ENCODE measurements at places on chromosomes 2 and 18.

DNA sequence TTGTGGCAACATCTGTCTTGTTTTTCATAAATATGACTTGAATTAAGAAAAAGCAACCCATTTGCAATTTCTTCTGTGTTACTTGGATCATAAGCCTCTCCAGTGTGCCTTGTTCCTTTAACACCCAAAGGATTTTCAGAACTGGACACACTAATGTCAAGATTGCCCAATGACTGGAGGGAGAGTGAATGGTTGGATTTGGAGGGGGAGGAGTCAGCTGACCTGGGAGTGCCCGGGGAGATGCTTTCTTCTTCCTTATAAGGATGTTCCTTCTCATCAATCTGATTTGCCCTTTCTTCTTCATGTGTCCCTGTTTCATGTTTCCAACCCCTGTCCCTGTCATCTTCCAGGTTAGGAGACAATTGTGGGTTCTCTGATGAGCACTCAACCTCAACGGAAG is 48.8 kb downstream of the ALPK2 start:
- no peak for DNase-seq

- no peak for DNase-seq
Observed at GRCh38 chr2:207459990-207460757, 69.6 kb upstream of the CREB1 start.

DNA sequence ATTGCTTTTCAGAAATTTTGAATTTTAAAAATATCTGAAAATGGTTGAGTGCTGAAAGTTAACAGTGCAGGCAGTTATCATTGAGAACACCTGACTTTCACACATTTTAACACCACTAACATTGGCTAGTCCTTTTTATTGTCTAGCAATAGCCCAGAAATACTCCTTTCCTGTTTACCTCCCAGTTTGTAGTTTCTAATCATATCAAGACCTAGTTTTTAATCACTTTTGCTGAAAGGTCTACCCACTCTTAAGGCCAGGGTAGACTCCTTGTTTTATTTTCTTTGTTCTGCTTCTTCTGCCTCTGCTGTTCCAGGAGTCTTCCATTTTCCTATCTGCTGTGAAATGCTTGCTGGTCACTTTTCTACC is 72.1 kb downstream of the UBE2E3 start:
- DNase-seq: no peak

GRCh38 chr2:138469411-138469810 is 32.2 kb upstream of the SPOPL start:
- no peak for DNase-seq

- peak; percentile 71 for DNase-seq
Observed at GRCh38 chr2:73386342-73386868, 769 bp downstream of the ALMS1 start.

DNA sequence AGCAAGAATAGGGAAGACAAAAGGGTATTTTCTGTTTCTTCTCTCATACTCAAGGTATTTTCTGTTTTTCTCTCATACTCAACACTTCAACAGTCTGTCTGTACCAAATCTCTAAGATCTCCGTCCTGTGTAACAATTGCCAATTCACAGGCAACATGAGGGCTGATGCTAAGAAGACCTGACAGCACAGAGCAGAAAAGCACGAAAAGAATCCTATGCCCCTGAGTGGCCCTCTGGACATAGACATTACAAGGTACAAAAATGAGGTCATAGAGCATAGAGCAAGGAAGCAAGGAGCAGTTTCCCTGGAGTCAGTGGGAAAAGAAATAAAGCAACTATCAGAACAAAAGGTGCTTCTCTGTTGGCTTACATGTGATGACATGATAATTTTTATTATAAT is 1612.6 kb upstream of the CELF4 start:
- no peak for DNase-seq
